ENCODE measurements at places on chromosomes 5 and 9.

DNA sequence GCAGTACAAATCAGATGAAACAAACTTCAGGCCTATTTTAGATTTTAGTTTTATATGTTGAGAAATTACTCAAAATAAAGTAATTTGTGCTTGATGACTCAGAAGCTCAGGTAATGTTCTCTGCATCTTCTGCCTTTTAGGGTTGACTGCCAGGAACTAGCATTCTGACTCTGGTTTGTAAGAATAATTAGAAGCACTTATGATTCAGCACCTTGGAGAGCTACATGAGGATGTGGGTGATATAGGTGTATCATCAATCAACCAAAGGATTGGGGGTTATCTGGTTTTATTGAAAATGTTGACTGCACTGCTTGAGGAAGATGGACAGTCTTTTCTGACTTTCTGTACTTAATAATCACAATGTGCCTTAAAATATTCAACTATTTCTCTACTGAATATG is 118.7 kb upstream of the SGCD start:
- DNase-seq: peak; percentile 28

DNA sequence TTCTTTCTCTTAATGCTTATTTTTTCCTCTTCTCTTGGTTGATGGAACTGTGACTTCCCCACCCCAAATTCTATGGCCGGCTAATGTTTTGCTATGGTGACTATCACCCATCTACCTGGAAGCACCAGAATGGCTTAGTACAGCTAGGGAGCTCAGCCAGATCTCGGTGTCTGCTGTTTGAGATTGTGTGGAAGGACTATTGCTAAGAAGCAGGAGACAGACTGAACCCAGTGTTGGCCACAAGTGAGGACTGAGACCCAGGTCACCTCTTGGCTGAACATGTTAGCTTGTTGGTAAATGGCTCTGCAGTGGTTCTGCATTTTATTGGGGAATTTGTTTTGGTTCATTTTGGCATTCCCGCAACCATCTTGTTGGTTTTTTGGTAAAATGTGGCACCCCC is 2.7 kb downstream of the PRRC2B start:
- no peak for DNase-seq

GRCh38 chr5:67214707-67215447 is 18.3 kb upstream of the CD180 start:
- DNase-seq: no peak

DNA sequence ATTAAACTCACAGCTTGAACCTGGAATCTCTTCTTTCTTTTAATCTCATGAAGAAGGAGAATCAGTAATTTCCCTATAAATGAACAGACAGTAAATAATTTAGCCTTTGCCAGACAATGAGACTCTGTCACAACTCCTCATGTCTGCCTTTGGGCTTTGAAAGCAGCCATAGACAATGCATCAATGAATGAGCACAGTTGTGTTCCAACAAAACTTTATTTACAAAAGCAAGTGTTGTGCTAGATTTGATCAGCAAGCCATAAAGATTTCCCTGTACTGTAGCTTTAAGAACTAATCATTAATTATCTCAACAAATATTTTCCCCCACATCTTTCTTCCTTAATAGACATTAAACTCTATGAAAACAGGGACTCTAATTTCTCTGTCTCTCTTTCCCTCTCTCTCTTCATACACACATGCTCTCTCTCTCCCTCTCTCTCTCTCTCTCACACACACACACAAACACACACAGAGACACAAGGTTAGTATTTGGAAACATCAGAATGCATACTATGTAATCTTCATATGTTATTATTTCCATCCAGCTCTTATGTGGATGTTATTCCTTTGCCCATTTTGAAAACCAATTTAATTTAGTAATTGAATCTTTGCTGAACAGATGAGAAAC is 1209.8 kb upstream of the CDH6 start:
- DNase-seq: no peak

DNA sequence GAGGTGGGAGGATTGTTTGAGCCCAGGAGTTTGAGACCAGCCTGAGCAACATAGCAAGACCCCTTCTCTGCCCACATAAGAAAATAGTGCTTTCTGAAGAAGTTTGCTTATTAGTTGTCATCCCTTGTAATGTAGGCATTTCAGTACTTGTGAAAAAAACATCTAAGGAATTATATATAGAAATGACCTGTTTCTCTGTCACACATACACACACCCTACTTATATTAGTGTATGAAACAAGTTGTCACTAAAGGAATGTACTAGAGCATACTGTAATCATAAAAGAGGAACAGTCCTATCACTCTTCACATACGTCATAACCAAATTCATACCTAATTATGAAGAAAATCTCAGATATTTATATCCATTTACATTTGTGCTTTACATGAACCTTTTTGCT is 122.0 kb downstream of the NIPBL start:
- no peak for DNase-seq

GRCh38 chr5:161385027-161385426 is 161.5 kb downstream of the GABRB2 start:
- no peak for DNase-seq

DNA sequence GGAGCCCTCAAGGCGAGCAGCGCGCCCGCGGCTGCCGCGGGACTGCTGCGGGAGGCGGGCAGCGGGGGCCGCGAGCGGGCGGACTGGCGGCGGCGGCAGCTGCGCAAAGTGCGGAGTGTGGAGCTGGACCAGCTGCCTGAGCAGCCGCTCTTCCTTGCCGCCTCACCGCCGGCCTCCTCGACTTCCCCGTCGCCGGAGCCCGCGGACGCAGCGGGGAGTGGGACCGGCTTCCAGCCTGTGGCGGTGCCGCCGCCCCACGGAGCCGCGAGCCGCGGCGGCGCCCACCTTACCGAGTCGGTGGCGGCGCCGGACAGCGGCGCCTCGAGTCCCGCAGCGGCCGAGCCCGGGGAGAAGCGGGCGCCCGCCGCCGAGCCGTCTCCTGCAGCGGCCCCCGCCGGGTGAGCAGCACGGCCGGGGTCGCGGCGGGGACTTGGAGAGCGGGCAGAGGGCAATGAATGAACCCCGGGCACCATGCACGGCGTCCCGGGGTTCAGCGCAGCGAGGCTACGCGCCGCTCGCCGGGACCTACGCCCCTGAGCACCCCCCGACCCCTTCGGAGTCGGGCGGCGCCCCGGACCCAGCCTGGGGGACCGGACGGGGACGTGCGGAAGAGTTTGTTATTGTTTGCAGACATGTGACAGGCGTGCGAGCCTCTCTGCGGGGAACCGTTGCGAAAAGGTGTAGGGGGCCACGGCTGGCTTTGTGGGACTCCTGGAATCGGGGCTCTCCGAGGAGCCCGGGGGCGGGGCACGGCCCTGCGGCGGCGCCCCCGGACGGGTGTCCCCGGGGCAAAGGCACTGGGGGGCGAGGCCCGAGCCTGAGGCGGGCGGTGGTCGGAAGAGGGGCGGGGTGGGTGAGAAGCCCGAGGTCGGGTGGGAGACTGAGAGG is 553 bp downstream of the MAP3K1 start:
- DNase-seq: peak; percentile 17

GRCh38 chr5:58452566-58453258 is 7.2 kb downstream of the PLK2 start:
- no peak for DNase-seq

GRCh38 chr9:36717276-36717675 is 144.6 kb downstream of the MELK start:
- no peak for DNase-seq

DNA sequence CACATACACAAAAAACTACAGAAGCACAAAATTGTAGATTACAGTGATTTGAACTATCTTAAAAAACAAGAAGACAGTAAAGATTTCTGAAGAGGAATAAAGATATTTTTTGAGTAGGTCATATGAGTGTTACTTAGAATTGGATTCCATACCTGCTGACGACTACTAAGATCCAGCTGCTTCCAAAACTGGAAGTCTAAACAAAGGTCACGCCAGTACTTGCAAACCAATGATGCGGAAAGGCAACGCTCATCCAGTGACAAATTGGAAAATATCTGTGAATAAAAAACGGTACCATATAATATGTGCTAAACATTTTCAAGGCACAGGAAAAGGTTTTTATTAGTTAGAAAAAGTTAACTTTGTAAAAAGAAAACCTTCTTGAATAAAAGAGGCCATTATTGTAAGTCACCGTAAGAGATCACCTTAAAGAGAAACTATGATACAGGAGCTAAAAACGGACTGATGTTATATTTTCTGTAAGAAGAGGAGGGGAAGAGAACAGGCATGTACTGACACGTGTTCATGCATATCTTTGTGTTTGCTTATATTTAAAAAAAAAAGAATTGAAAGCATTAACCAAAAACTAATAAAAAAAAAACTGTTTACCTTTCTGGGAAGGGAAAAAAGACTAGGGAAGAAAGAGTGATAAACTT is 14.1 kb downstream of the FBXL17 start:
- no peak for DNase-seq

GRCh38 chr9:114894206-114894605 is 36.2 kb downstream of the TNFSF8 start:
- DNase-seq: no peak

DNA sequence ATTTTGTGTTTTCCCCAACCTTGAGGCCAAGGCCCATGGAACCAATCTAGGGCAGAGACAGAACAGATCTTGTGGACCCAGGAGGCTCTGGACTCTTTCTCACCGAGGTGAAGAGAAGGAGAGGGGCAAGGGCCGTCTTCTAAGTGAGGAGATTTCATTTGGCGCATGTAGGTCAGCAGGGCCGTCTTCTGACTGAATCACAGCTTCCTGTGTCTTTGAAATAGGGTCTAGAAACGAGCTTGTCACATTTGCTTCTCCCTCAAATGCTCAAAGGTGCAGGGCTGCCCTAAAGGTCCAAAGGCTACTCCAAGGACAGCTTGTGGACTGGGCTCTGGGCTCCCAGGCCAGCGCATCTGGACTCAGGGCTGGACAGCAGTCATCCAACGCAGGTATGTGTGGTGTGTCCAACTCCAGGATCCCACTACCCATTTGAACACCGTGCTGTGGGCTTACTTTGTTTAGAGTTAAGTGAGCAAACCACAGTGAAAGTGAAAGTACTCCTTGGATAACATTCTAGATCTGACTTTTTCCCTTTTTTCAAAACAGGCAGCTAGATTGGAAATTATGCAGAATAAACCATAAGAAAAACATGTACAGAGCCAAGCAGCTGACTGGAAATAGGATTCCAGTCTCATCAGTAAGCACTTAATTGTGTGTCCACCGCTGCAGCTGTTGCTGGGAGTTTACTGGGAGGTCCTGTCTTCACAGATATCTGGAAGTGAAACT is 357.0 kb downstream of the GADD45G start:
- DNase-seq: peak; percentile 62

DNA sequence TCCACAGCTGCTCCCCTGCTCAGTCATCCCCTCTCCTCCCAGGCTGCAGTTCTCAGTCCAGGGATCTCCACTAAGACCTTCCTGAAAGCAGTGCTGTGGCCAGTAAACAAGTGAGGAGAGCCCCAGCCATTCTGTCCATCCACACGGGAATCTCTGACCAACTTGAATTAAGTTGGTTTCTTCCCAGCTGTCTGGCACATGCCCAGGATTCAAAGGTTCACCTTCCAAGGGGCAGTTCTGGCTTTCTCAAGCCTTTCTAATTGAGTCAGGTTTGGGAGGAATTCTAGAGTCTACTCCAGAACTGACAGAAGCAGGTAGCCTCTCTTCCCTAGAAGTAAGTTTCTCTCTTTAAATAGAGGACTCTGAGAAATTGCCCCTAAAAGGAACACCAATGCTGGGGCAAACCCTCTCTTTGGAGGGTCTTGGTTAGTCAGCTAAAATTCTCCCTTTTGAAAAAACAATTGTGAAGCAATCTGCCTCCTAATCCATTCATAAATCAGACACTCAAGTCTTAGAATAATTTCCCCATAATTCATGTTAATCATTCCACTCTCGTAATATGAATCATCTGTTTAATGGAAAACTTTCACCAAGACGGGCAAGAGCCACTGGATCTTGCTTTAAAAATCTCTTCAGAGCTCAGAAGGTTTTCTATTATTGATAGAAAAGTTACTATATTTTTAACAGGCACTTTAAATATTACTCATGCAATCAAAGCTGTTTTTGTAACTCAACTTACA is 133.8 kb downstream of the SPOCK1 start:
- DNase-seq: peak; percentile 49

DNA sequence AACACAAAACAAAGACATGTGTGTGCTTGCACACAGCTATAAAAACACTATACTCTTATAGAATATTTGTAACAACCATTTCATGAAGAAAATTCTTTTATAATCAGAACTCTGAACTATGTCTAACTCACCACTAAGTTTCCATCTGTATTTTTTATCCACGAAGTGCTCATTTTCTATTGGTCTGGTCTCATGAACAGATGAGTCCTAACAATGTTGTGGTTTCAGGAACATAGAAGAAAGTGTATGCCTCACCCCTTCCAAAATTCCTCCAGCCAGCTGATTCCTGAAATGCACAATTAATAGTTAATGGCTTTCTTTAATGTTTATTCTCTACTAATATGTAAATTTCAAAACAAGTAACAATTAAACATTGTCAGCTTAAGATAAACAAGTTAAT is 325.3 kb upstream of the GRAMD2B start:
- DNase-seq: peak; percentile 46

- DNase-seq: no peak
Observed at GRCh38 chr9:113368982-113369854, 7.6 kb downstream of the HDHD3 start.

DNA sequence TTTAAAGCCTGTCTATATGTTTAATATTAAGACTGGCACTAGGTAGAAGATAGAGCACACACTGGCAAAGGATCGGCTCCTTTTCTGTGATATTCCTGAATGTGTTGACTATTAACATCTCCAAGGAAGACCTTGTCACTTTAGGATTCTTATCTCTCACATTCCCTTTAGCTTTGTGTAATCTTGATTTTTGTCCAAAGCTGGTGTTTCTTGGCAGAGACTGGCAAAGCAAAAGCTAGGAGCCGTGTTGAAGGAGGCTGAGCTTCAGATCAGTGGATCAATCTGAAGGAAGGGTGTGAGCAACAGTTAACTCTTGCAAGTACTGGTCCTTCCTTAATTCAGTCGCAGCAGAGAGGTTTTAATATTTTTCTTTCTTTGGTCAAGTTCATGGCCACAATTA is 830.4 kb upstream of the ZNF608 start:
- no peak for DNase-seq

- peak; percentile 99 for DNase-seq
Observed at GRCh38 chr5:96254980-96255691, 177.9 kb downstream of the PCSK1 start.

DNA sequence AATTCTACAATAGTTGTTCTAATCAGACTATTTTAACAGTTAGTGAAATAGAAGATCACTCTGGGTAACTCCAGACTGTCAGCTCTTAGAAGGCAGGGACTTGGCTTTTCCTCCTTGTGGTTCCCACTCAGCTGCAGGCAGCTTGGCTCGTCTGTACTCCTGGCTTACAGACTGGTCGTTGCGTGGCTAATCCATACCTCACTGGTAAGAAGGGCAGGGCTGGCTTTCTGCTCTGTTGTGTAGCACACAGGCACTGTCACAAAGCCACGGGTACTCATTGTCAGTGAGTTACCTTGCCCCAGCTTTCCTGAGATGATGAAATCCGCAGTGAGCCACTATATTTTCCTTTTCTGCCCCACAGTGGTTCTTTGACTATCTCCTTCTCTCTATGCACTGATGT is 1.8 kb upstream of the PRLR start:
- no peak for DNase-seq

- DNase-seq: peak; percentile 17
Observed at GRCh38 chr9:19386502-19387044, 6.5 kb upstream of the RPS6 start.

Measured in fibroblast of skin of right biceps (primary cell).